ENCODE measurements at places on chromosomes 7 and 10. TPM values are rescaled to one million over a fixed set of nuclear protein-coding genes. Genes with fewer than 3 reads are reported as not detected.
A peak's percentile ranks its signal among the peaks of the same experiment; 100 is the strongest.

DNA sequence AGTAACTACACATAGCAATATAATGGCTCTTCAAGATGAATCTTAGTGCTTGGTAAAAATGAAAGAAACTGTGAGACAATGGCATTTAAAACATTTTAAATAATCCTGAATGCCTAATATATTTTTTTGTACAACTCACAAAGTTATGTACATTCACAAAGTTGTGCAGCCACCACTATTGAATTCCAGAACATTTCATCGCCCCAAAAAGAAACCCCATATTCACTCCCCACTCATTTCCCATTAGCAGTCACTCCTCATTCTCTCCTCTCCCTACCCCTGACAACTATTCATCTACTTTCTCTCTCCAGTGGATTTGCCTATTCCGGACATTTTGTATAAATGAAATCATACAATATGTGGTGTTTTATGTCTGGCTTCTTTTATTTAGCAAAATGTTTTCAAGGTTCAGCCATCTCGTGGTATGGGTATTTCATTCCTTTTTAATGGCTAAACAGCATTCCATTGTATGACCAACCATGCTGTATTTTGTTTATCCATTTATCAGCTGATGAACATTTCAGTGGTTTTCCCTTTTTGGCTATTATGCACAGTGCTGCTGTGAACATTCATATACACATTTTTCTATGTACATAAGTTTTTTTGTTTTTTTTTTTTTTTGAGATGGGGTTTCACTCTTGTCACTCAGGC lies 34.7 kb downstream of the ENTPD7 start:
- no peak for DNase-seq

DNA sequence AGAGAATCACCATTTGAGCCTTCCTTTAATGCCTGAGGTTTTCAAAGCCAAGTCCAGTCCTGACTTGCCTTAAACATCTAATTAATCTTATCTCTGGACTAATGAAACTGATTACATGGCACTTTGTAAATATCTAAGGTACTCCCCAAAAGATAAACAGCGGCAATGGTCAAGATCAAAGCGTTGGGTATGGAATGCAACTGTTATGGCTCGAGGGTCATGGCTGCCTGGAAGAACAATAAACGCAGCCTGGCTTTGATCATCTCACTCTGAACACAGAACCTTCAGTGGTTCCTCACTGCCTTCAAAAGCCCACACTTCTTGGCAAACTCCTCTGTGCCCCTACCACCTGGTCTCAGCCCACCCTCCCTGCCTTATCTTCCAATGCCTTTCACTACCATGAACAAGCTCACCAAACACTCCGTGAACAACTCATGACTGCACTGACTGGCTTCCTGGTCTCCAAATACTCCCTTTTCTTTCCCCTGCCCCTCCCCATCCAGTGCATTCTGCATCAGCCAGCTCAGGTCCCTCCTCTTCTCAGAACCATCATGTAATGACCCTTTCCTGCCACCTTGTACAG lies 150.2 kb upstream of the NFE2L3 start:
- no peak for DNase-seq

- DNase-seq: peak; percentile 2
Measured at GRCh38 chr10:115503546-115503945, 410.4 kb downstream of the ATRNL1 start.

DNA sequence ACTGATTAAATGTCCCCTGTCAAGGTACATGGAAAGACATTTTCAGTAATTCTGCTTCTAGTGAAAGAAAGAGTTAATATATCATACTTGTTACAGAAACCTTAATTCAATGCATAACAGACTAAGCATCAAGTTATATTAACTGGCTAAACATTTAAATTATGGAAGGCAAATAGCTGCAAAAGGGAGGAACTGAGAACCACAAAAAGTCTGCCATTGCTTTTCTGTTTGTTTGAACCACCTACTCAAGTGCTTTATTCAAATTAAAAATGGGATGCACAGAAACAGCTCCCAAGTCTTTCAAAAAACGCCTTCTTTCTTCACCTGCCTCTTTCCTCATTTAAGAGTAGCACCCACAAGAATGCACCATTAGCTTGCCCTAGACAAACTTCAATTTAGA lies 271.9 kb downstream of the RNLS start:
- no peak for DNase-seq

DNA sequence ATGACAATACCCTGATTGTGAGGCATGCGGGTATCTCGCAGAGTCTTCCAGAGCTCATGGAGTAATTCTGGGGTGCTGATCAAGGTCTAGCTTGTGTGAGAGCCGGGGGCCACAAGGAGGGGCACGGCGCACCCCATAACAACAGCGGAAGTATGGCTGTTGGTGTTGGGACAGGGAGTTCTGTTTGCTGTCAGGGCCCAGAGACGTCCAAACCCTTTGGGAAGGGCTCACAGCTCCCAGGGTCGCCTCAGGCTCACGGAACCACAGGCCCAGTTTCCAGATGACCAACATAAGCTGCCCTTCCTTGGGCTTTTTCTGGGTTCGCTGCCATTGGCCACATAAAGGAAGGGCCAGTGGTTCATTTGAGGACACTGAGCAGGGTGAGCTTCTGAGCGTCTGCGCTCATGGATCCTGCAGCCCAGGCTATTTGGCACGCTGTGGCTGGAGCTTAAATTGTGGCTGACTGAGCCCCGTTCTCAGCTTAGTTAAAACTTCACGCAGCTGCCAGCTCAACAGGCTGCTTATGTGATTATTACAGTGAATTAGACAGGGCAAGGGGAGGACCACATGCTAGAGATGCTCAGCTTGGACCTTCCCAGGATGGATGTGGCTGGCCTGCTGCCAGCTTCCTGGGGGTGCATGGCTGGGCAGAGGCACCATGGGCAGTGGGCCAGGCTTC lies 92.3 kb downstream of the DNAJB6 start:
- peak; percentile 32 for DNase-seq

Gene FANK1
- polyA plus RNA-seq: 1.2 TPM

Gene HTRA1
- polyA plus RNA-seq: 280 TPM

Gene NFE2L3
- polyA plus RNA-seq: 7.1 TPM

Gene EPDR1
- polyA plus RNA-seq: 15.5 TPM

Gene ANXA8L1
- not detected for polyA plus RNA-seq

Data from brain (organoid and tissue), 16 donors.